ENCODE measurements at places on chromosomes 2 and 18.

GRCh38 chr2:28955467-28955866 is 25.6 kb upstream of the TOGARAM2 start:
- DNase-seq: no peak

DNA sequence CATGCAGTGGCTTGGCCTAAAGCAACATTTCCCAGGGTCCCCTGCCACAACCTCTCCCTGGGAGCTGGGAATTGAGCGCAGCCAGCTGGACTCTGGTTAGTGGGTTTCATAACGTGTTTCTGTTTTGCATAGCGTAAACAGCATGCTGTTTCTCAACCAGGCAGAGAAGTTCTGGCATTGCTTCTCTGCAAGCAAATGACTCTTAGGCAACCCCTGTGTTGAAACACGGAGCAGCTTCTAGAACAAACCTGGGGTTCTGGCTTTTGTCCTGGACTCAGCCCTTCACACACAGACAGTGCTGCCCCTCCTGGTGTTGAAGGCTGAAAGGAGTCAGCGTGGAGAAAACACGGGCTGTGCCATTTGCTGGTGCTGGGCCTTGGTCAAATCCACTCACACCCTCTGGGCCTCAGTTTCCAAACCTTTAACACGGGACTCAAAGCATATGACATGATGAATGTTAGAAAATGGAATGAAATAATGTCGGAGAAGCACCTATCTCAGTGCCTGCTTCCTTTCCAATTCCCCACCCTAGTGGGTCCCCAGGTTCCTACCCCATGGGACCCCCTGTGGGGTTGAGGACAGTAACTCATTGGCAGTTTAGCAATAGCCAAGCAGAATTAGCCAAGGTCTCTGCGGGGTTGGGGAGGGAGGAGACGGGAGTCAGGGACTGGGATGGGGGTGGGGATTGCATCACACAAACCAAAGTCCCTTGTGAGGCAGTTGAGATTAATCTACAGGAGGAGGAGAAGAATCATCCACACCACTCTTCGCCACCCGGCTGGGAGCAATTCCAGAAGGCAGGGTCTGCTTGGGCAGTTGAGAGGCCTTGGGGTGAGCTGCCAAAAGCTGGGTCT is 30.2 kb upstream of the IL1R2 start:
- DNase-seq: no peak

- no peak for DNase-seq
Measured at GRCh38 chr18:9950289-9951016, 36.6 kb downstream of the VAPA start.

- peak; percentile 30 for DNase-seq
Measured at GRCh38 chr2:28583899-28584553, 88.2 kb downstream of the PLB1 start.

GRCh38 chr2:20150110-20150706 is 74.7 kb downstream of the SDC1 start:
- no peak for DNase-seq

DNA sequence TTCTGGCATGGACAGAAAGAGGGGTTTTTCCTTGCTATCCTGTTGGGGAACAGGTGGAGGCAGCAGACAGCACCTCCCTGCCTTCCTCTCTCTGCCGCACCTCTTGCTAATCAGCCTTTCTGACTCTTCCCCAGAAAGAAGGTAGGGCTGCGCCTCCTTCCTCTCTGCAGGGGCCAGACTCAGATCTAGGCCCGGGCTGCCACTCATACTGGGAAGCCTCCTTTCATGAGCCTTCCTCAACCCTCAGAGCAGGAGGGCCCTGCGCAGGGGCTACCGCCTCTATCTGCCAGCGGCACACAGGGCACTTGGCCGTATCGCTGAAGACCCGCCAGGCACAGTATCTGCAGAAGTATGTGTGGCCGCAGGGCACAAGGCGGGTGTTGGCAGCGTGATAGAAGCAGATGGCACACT is 7.1 kb downstream of the NEURL3 start:
- no peak for DNase-seq

GRCh38 chr2:97932975-97933662 is 62.6 kb downstream of the TMEM131 start:
- DNase-seq: no peak

DNA sequence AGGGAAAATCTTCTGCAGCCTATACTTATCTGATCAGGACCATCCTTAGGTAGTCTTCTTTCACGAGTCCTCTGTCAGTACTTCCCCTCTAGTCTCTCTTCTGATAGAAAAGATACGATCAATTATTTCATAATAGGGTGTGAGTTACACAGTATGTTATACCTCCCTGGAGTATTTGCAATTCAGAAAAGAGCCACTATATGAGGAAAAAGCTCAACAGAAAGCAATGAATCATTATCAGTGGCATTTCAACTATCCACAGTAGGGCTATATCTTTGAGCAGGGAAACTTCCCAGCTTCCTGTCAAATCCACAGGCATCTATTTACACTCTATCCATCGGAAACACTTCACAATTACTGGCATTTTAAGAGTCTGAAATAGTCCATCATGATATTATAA is 105.3 kb upstream of the ACVR2A start:
- DNase-seq: no peak

DNA sequence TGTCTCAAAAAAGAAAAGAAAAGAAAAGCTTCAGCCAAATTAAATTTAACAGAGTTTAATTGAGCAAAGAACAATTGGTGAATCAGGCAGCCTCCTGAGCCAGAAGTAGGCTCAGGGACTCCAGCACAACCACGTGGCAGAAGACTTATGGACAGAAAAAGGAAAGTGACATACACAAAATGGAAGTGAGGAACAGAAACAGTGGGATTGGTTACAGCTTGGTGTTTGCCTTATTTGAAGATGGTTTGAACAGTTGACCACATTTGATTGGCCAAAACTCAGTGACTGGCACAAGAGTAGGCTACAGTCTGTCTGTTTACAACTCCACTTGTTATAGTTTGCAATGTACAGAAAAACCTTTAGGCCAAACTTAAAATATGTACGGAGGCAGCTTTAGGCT is 83.1 kb downstream of the SOCS6 start:
- DNase-seq: no peak

DNA sequence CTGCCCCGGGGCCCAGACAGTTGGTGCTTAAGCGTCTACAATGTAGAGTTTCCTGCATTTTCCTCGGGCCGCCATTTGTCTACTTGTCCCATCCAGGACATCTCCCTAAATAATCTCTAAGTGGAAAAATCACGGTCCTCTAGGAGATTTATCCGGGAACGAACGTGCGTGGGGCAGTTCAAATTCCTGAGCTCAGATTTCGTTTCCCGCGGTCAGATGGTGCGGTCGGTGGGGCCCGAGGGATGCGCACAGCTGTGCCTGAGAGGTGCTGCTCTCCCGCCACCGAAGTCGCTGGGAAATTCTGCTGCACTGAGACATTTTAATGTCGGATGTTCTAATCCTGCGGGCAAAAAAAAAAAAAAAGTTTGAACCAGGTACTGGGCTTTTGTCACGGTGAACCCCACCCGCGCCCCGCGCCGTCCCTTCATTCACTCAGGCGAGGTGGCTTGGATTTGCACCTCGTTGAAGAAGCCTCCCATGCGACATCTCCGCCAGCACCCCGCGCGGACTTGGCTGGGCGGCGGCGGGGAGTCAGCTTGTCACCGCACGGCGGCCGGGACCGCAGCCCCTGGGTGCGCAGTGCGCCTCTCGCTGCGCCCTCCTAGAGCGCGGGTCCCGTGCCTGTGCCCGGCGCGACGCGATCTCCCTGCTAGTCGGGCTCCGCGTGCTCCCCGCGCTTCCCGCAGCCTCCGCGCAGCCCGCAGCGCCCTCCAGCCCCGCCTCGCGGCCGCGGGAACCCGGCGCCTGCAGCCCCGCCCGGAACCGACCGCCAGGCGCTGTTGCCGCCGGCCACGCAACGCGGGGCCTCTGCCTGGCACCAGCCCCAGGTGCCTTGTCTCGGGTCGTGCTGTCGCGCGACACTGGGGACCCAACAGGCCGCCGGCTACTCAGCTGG is 191.9 kb upstream of the TCF4 start:
- DNase-seq: peak; percentile 39

DNA sequence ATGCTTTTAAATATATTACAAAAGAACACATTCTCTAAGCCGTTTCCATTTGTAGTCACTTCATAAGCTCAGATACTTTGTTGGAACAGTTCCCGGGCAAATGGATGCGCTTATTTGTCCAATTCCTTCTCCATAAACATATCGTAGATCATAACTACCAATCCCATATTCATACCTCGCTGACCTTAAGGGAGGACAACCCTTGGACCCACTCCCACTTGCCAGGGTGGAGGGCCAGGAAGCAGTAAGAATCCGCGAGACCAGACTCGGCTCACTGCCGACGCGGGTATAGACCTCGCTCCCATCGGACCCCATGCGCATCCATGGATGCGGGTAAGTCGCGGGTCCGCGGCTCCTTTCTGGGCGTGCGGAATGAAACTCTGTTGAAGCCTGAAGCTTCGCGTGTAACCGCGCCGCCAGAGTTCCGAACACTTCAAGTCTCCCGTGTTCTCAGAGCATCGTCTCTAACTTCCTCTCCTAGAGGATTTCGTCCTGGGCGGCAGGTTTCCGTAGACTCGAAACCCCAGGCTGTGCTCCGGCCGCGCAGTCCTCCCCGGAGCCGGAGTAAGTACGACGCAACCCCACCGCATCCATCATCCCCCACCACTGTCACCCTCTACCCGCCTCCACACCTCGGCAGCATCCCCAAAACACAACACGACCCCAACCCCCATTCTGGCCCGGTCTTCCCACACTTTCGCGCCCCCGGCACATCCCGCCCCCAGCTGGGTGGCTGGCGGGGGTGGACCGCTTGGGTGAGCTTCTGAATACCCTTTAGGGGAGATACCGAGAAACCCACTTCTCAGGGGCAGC is 1.1 kb downstream of the DSC3 start:
- DNase-seq: peak; percentile 80

DNA sequence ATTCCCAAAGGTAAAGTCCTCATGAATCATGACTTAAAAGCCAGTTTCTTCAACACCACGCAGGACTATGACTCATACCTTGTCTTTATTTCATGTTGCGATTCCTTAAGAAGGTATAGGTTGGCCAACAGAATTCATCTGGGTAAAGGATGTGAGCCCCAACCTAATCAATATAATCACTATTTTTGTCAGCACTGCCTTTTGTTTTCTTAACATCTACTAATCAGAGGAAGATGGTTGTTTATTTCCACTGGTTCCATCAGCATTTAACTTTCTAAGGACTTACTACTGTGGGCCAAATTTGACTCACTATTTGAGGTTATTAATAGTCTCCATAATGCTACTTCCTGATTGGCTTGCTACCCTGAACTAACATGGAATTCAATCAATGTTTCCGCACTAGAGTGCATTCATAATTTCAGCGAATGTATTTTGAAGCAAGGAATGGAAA is 78.6 kb downstream of the SCG2 start:
- DNase-seq: no peak

DNA sequence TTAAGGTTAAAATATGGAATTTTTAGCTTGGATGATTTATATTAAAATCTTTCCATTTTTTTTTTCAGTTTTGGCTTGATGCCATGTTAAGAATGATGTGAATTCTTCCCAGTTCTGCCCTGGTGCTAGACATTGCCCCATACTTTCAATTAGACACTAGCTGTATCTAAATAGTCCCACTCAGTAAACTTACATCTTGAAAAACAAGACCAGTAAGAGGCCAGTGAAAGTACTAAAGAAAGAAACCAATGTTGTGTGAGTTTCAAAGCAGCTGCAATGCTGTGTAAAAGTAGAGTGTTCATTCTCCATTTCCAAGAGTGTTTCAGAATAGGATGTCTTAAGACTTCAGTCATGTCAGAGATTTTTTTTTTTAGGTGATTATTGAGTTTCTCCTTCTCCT is 40.0 kb upstream of the CYBRD1 start:
- DNase-seq: no peak

GRCh38 chr2:42913280-42913878 is 121.0 kb upstream of the HAAO start:
- DNase-seq: no peak

DNA sequence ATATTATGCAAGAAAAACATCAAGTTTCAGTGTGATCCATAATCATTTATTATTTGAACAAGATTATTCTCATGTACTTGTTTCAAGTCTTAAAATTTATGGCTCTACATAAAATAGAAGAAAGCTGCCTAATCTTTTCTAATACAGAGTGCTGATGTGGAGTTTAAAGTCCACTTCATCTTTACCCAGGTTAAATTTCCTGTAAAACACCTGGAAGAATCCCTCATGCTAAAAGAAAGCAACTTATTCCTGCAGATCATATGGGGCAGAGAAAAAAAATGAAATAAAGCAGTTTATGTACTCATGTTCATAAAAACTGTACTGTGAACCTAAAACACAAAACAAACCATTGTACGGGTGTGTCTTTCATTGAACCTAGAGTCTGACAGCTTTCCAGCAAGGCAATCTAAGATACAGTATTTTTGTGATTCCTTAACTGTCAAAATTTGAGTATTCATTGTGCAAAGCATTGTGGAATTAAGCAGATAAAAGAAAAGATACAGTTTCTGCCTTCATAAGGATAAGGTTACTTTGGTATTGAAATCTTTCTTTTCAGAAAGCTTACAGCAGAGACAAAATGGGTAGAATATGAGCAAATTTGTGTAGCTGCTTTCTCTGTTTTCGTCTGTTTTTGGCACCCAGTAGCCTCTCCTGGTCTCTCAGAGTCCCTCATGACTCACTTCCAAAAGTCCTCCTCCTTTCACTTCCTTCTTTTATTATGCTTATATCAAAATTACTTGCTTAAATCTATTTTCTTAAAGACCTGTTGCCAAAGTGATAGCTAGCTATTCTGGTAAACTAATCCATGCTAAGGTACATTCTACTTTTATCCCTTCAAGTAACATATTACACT is 26.9 kb upstream of the GLS start:
- DNase-seq: no peak

GRCh38 chr2:31693882-31694281 is 113.1 kb upstream of the SRD5A2 start:
- DNase-seq: no peak

- no peak for DNase-seq
Measured at GRCh38 chr2:61597300-61598289, 59.4 kb upstream of the XPO1 start.

GRCh38 chr2:119659601-119660342 is 19.2 kb upstream of the TMEM177 start:
- peak; percentile 60 for DNase-seq

DNA sequence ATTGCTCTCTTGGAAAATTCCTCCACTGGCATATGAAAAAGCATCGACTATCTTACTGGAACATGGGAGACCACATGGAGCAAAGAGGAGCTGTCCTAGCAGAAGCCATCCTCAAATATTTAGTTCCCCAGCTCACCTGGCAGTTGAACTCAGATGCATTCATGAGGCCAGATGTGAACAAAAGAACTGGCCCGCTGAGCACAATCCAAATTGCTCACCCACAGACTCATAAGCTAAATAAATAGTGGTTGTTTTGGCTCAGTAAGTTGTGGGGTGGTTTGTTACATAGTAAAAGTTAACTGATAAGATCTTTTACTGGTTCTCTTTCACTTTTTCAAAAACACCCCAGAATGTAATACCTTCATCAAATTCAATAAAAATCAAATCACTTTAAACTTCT is 108.6 kb upstream of the CWC22 start:
- DNase-seq: no peak

GRCh38 chr2:233061591-233062450 is 1.7 kb downstream of the INPP5D start:
- no peak for DNase-seq

DNA sequence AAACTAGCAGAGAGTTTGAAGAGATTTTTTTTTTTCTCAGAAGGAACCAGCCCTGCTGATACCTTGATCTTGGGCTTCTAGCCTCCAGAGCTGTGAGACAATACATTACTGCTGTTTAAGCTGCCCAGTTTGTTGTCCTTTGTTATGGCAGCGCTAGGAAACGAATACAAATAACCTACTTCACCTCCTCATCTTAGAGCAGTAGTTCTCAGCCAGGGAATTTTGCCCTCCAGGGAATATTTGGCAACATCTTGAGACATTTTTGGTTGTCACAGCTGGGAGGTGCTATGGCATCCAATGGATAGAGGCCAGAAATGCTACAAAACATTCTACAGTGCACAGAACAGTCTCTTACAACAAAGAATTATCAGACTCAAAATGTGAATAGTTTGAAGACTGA is 43.9 kb upstream of the BCL11A start:
- no peak for DNase-seq

Measured in HEK293T (cell line).